ENCODE measurements at places on chromosomes 12 and 14.

DNA sequence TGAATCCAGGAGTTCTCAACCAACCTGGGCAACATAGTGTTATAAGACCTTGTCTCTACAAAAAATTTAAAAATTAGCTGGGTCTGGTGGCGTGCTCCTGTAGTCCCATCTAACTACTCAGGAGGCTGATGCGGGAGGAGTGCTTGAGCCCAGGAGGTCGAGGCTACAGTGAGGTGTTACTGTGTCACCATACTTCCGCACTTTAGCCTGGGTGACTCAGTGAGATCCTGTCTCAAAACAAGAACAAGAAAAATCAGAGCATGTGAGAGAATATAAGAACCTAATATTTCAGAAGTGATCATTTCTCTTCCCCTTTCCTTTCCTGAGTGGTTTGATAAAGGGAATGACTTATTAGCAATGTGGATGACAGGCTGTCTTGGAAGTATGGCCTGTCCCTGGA, 9.5 kb downstream of the TRAF3 start:
- DNase-seq: no peak

- no peak for DNase-seq
Observed at GRCh38 chr14:58782011-58782410, 144.2 kb downstream of the DACT1 start.

- DNase-seq: peak; percentile 83
Observed at GRCh38 chr14:68784226-68784910, 8.5 kb downstream of the ZFP36L1 start.

DNA sequence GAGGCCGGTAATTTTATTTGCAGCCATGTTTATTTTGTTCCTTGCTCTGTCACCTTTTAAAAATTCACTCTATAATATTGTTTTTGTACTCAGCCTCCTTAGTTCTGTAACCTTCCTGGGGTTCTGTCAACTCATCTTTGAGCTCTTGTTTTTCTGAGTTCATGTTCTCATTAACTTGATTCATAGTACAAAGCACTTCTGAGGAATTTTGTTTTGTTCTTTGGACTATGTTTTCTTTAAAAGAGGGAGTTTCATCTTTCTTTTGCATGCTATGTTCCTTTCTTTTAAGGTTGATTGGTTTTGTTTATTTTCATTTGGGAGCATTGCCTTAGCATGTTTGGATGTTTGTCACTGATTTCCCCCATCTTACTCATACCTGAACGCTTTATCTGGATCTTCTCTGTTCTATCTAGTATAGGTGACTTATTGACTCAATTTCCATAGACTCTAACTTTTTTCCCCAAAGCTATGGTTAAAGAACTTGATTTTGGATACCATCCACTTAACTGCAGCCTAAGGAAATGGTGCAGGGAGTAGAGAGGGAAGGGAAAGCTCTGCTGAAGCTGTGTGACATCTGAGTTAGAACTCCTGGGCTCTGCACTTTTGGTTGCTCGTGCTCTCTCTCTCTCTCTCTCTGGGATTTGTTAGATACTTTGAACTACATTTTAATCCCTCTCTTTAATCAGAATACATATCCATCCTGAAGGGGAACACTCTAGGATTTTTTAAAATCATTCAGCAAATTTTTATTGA, 268.5 kb downstream of the PAWR start:
- no peak for DNase-seq

GRCh38 chr14:104689881-104690711, 678 bp downstream of the INF2 start:
- DNase-seq: no peak

DNA sequence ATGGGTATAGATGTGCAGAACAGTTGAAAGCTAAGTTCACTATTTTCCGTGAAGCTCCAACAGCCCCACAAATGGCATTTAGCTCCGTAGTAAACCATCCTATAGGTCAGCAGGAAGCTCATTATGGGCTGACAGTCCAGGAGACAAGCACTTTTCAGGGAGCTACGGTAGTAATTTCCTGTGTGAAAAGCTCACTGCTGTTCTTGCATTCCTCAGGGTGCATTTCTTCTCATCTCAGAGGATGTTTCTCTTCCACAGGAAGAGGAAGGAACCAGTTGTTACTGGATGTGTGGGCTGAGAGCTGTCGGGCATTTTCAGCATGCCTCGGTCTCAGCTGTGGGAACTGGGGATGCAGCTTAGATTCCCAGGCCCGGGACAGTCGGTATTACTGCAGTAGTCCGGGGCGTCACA, 72.8 kb downstream of the GALNT4 start:
- DNase-seq: peak; percentile 28
